ENCODE measurements at places on chromosomes 2 and 18.

- no peak for DNase-seq
Observed at GRCh38 chr2:112791019-112791418, 6.7 kb upstream of the IL1A start.

GRCh38 chr2:67923696-67924095 lies 139.1 kb downstream of the C1D start:
- no peak for DNase-seq

- DNase-seq = no peak
Observed at GRCh38 chr2:23547725-23548124, 162.7 kb downstream of the KLHL29 start.

GRCh38 chr2:42288811-42289210 lies 72.2 kb downstream of the COX7A2L start:
- DNase-seq = no peak

DNA sequence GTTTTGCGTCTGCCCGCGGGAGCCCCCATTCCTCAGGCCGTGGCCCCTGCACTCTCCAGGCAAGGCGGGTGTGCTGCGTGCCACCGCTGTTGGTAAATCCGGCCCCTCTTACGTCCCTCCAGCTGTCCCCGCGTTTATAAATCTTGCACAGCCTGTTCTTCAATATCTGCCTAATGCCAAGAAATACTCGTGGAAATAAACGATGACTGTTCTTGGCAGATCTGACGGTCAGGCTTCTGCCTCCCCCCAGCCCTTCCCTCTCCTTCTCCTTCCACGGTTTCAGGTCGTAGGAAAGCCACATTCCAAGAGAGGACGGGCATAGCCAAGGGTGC lies 20.5 kb downstream of the ODC1 start:
- no peak for DNase-seq

Data from stimulated activated CD4-positive, alpha-beta T cell treated with anti-CD3 and anti-CD28 coated beads, Interleukin-4, amount 100 ng/mL, for 48 hours (primary cell).